ENCODE measurements at places on chromosomes 1 and 21.
A peak's percentile ranks its signal among the peaks of the same experiment; 100 is the strongest.

- peak; percentile 29 for DNase-seq
Observed at GRCh38 chr1:113042285-113043143, 30.5 kb upstream of the LRIG2 start.

GRCh38 chr1:82995951-82996350, 1003.0 kb downstream of the TTLL7 start:
- DNase-seq, result no peak

GRCh38 chr1:67299296-67299695, 8.4 kb upstream of the IL12RB2 start:
- DNase-seq, result no peak

- DNase-seq, result no peak
Observed at GRCh38 chr1:91503975-91504530, 3.4 kb downstream of the CDC7 start.

DNA sequence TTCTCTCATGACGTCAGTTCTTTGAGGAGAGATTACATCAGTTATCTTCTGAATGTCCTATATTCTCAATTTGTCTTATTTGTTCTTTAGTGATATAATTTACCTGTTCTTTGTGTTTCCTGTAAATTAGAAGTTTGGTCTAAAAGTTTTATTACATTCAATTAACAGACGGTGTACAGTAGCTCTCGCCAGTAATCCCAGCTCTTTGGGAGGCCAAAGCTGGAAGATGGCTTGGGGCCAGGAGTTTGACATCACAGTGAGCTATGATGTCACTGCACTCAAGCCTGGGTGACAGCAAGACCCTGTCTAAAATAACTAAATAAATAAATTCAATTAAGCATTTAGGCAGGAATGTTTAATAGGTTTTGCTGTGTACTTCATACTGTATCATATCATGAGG, 25.3 kb upstream of the IPP start:
- no peak for DNase-seq

GRCh38 chr21:45283035-45283610, 4.6 kb downstream of the POFUT2 start:
- no peak for DNase-seq

DNA sequence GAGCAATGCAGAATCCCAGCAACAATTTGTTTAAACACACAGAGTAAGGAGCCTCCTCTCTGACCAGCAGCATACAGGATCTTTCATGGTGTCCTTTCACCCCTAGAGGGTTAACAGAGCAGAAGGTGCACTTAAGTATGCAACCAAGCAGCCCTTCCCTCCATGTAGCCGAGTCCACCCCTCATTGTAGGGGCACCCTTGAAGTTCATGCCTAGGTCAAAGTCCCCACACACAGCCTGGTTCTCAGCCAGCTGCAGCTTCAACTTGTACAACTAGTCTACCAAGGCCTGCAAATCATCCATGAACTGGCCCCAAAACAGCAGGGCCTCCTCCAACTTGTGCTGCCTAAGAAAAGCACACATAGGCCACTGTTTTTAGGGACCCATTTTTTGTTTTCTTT, 7.0 kb upstream of the BMP8B start:
- DNase-seq, result no peak

GRCh38 chr1:200520735-200521134, 99.8 kb downstream of the KIF14 start:
- DNase-seq, result no peak

- peak; percentile 67 for DNase-seq
Observed at GRCh38 chr1:176897350-176898236, 266.9 kb downstream of the ASTN1 start.

GRCh38 chr1:7549277-7550161, 221.6 kb upstream of the VAMP3 start:
- DNase-seq, result peak; percentile 74

GRCh38 chr1:214470132-214470531, 81.3 kb downstream of the PTPN14 start:
- DNase-seq, result no peak

DNA sequence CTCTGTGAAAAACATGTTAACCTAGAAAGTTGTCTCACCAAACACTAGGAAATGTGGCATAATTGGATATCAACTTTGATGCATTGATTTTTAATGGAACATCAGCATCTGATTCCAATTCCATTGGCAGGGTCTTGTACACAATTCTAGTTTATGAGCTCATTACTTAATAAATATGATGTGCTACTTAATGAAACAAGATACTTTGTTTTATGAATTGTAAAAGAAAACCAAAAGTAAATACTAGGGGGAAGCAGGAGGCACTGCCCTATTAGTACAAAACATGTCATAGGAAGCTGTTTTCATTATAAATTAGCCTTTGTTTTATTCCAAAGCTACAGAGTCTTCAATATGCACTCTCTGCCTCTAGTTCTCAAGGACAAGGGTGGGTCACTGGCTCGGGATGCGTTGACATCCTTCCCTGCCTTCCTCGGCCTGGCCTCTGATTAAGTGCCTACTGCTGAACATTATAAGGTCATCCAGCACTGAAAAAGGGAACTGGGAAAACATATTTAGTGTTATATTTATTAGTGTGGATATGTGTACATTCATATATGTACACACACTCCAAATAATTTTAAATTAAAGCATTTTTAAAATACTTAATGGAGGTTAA, 185.2 kb downstream of the USH2A start:
- DNase-seq, result no peak

GRCh38 chr1:205204552-205204951, 7.0 kb downstream of the DSTYK start:
- DNase-seq, result no peak

- peak; percentile 60 for DNase-seq
Observed at GRCh38 chr1:39919545-39919944, 17.8 kb upstream of the MYCL start.

- DNase-seq, result no peak
Observed at GRCh38 chr1:219783605-219784235, 144.6 kb downstream of the SLC30A10 start.

- no peak for DNase-seq
Observed at GRCh38 chr1:109304226-109304920, 2.4 kb downstream of the MYBPHL start.

- no peak for DNase-seq
Observed at GRCh38 chr1:1239614-1240347, 6.7 kb downstream of the C1QTNF12 start.

GRCh38 chr21:28426545-28426944, 566.1 kb downstream of the LTN1 start:
- no peak for DNase-seq

DNA sequence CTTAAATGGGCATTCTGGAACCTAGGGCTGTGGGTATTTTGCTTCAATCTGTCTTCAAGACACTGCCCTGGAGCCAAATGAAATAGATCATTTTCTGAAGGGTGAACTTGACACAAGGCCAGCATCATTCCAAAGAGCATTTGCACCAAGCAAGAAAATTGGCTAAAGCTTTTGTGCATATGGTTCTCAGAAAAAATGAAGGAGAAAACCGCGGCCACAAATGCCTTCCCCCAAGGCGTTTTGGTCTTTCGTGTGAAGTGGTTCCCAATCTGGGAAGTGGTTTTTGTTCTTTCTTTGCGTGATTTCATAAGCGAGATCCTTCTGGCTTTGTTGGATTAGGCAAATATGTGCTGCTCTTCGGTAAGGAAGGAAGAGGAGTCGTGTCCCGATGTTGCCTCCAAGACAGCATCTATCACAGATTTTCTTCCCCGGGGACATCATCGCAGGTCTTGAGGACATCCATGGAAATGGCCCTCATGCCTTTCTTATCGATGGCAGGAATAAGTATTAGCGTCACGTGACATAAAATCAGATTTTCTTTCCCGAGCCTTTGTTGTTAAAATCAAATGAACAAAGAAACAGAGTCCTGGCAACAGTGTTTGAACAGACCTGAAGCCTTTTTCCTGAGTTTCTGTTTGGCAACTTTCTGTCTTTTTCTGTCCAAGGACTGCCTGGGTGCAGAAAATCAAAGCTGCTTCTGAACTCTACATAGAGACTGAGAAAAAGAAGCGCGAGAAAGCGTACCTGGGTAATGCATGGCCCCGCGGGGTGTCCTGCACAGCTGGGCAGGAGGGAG, 31.0 kb downstream of the ATP5PO start:
- DNase-seq, result no peak

DNA sequence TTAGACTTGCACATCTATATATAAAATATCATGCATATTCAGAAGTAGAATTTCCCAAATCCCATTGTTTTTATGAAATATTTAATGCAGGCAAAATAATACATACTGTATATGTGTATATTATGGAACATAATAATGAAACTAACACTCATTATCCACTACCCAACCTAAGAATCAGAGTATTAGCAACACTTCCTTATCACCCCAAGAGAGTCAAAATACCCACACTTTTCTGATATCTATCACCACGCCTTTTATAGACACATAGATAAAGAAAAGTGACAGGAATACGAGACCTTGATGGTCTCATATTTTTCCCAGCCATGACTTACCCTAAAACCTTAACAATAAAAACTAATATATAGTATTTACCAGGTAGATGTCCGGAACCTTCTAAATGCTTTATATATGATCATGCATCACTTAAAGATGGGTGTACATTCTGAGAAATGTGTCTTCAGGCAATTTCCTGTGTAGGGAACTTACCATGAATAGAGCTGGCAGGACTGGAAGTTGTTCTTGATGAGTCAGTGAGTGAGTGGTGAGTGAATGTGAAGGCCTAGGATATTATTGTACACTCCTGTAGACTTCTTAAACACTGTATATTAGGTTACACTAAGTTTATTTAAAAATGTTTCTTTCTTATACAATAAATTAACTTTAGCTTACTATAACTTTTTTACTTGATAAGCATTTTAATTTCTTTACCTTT, 45.5 kb downstream of the TNFSF4 start:
- DNase-seq, result no peak

DNA sequence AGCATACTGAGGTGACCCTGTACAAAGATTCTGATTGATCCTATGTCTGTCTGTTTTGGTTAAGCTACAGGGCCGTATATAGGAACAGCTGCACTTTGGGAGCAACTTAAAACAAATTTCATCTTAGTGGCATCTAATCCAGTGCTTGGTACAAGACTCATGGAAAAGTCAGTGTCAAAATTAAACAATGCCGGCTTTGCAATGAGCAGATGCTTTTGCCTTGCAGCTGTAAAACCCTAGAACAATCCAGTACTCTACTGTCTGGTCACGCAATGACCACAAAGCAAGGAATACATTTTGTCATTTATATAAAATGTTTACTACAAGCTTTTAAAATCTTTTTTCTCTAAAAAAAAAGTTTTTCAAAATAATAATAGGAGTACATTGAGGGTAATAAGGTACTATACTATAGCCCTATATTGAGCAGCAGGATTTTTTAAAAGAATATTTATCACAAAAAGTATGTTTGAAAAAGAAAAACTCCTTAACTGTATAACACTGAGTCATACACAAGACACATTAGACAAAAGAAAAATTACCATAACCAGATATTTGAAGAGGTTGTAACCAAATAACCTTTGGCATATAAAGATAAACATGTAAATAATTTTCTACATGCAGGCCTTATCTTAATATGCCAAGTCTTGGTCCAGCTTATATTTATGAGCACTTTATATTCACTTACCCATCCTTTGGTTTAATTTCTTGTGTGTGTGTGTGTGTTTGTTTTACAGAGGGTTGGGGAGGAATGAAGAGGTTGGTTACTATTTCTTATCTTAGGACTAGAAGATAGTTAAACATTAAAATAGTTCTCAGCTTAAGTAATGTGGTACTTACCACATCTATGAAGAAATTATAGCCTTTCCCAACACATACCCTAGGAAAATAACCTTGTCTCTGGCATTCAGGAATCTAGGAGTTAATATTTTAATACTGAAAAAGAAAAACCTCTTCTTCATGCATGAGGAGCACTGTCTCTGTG, 262.3 kb downstream of the FAF1 start:
- no peak for DNase-seq

DNA sequence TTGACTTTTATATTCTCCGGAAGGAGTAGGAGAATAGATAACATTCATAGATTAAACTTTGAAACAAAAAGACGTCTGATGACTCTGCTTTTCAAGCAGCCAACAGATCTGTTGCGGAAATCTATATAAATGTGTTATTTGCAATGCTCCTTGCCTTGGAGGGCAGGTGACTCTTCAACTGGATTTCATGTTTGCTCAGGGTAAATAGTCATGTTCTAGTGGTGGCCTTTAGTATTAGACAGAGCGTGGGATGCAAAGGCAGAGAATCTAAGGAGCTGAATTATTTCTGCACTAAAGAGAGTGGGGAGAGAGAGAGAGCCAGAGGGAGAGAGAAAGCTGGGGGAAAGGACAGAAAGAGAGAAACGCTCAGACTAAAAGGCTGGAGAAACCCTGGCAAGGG, 454.3 kb downstream of the AJAP1 start:
- no peak for DNase-seq

DNA sequence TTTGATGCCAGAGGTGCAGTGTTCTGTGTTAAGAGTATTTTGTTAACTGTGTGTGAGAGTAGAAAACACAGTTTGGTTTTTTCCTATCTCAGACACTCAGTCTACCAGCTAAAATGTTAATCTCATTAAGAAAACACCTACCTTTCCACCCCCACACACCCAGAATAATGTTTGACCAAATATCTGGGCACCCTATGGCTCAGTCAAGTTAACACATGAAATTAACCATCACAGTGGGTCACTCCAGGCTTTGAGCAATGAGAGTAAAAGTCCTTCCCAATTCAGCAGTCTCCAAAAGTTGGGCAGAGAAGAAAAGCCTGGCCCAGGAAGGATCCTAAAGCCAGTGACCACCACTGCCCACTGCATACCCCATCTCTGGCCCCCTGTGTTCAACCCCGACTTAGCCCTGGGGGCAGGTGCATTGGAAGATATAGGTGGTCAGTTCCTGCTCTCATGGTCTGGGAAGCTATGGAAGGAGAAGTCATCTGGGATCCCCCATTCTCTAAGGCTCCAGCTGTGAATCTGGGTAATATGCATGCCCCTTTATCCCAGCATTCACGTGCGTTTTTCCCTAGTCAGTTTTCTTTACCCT, 50.2 kb upstream of the CSF3R start:
- DNase-seq, result no peak

- DNase-seq, result no peak
Observed at GRCh38 chr1:8122477-8123407, 96.6 kb upstream of the ERRFI1 start.

DNA sequence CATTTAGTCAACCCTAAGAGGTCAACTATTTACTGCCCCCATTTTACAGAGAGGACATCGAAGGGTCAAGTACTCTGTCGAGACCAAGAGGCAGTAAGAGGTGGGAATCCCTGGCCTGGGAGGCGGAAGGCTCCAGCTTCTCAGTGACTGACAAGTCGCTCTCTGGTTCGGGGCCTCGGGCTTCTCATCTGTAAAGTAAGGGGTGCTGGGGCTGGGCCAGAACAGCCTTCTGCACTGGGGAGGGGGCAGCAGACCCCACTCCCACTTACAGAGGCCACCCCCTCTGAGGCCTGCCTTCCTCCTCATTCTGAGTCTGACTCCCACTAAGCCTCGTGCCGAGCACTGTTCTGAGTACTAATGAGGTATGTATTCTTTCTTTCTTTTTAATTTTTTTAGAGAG, 17.0 kb upstream of the IFNLR1 start:
- no peak for DNase-seq

DNA sequence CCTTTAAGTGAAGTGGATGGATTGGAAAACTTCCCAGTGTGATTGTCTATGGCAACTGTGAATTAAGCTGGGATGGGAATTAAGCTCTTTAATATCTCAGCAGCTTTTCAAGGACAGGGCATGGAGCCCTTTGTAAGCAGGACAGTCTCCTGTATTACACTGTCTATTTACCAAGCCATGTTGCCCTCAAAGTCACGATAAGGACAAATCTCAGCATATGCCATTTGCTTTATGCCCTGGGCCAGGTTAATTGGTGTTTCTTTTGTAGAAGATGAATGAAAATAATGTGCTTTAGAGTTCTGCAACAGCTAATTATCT, 17.6 kb downstream of the UTP25 start:
- DNase-seq, result no peak

GRCh38 chr1:190717055-190717454, 239.4 kb upstream of the BRINP3 start:
- DNase-seq, result no peak

- DNase-seq, result no peak
Observed at GRCh38 chr1:87880764-87881163, 552.1 kb downstream of the LMO4 start.

Data from activated CD4-positive, alpha-beta T cell treated with anti-CD3 and anti-CD28 coated beads for 48 hours (primary cell).